ENCODE measurements at places on chromosomes 1 and 21.

- no peak for DNase-seq
Measured at GRCh38 chr1:39110325-39110851, 84.2 kb downstream of the NDUFS5 start.

DNA sequence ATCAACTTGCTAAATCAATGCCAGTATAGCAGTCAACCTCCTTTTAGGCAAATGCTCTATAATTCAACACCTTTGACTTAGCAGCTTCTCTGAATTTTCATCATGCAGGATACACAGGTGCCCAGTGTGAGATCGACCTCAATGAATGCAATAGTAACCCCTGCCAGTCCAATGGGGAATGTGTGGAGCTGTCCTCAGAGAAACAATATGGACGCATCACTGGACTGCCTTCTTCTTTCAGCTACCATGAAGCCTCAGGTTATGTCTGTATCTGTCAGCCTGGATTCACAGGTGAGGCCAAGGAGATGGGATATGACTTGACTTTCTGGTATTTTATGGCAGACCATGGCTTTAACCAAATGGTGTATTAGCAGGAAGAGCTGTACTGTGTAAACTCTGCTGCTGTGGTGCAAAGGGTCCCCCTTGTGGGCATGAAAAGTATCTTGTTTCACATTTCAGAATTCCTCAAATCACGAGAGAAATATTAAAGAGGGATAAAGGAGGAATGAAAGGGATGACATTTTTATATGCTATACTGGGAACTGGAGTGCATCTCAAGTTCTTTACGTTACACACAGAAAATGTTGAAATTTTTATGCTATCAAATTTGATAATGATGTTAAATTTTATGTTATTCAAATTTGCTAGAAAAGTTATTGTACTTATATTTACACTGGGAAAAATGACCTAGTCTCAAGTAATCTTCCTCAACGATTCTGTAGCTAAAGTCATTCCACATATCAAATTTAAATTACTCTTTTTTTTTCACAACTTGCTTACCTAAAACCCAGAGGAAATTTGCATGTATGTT, 88.9 kb downstream of the CRB1 start:
- DNase-seq = peak; percentile 8

DNA sequence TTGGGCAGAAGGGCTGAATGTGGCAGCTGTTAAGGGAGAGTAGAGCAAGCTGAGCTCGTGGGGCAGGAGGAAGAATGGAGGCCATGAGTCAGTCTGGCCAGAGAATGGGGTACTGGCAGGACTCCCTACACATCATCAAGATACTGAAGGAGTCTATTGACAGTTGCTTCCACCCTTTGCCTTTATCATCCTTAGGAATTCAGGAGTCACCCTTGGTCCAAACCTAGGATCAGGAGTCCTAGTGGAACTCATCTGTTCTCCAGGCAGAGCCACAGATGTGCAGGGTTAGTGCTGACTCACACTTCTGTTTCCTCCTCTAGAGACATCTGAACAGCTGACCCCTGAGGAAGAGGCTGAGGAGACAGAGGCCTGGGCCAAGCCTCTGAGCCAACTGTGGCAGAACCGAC, 18.7 kb upstream of the ST3GAL3 start:
- DNase-seq = no peak

GRCh38 chr1:173148545-173148944, 58.6 kb downstream of the TNFSF4 start:
- DNase-seq = no peak

GRCh38 chr21:21762855-21763254, 764.6 kb downstream of the NCAM2 start:
- DNase-seq = no peak

DNA sequence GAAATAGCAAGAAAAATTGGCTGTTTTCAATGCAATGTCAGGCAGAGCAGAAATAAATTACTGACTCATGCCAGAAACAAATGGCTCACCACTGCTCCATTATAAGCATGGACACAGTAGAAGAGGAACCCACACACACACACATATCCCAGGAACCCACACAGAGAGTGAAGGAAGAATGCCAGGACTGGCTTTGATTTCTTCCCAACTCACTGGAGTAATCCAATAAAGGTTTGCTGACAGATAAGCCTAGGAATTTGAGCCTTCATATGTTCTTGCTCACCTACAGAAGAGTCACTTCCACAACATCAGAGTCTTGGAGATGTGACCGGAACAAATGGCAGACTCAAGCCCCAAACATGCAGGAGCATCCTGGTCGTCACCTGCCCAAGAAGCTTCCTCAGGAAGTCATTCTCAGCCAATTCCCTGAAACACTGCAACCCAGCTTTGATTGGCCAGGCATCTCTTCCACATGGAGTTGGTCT, 2.2 kb downstream of the SH3BP5L start:
- no peak for DNase-seq

GRCh38 chr1:52657702-52658101, 24.7 kb downstream of the SHISAL2A start:
- DNase-seq = no peak
